Liver (tissue), 10 donors: ENCODE measurements at places on chromosomes 5 and 9.

- no peak for DNase-seq
Observed at GRCh38 chr9:112699230-112699629, 18.7 kb downstream of the INIP start.

- no peak for DNase-seq
Observed at GRCh38 chr9:404234-404633, 189.6 kb downstream of the DOCK8 start.

- no peak for DNase-seq
Observed at GRCh38 chr9:130579738-130580463, 524 bp downstream of the FUBP3 start.

GRCh38 chr5:95664204-95664786 lies 17.7 kb downstream of the RFESD start:
- DNase-seq: peak; percentile 52
